ENCODE measurements at places on chromosomes 5 and 9.

DNA sequence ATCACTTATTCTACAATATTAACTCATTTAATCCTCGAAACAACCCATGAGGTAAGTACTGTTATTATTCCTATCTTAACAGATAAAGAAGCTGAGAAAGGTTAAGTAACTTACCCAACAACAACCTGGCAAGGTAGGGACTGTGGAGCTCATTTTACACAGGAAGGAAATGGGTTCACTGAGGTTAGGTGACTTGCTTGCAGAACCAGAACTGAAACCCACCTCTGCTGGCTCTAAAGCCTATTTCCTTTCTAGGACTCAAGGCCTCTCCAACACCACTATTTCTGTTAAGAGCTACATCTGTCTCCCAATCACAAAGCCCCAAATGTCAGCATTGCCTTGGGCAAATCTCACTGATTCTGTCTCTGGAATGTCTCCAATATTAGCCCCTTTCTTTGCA lies 38.9 kb upstream of the IFNK start:
- no peak for DNase-seq

DNA sequence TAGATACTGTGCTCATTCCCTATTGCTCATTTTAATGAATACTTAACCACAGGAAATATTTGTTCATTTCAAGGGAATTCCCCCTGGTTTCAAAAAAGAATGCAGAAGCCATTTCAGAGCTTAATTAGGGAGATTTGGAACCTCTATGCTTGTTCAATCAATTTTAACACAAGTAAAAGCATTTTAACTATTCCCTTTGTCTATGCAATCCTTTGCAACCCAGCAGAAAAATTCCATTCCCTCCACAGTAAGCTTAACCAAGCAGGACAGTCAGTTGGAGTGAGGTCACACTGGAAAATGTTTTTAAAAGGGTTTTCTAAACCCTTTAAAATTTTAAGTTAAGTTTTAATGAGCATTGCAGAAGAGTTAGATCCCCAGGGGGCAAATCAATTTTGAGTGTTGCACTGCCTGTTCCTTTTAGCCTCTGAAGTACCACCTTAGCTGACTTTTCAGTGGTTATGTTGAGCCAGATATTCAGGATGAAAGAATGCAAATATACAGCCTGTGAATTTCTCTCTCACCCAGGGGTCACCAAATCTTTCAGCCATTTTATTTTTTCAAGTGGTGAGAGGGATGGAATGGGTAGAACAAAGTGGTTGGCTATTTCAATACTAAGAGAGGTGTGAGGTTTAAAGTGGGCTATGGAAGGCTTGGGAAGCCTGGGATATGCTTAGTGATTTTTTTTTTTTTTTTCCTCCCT lies 356.2 kb upstream of the NUDT12 start:
- DNase-seq, result peak; percentile 1

DNA sequence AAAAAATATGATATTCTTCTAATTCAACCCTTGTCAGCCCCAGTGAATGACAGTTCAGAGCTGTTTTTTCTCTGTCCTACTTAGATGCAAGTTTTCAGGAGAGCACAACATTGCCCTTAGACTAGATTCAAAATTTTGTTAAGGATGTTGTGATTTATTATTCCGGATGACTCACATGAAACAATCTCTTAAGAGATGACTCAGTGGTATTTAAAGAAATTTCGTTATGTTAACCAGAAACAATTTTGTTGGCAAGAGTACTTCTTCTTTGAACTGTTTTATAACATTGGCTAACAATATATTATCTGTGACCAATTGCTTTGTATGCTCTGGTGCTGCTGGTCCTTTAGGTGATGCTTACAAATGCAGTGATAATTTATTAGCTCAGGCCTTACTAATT lies 132.0 kb downstream of the IZUMO3 start:
- peak; percentile 61 for DNase-seq

GRCh38 chr9:106945727-106946660 lies 83.0 kb downstream of the ZNF462 start:
- DNase-seq, result peak; percentile 94

- DNase-seq, result no peak
Observed at GRCh38 chr9:37931592-37931991, 27.7 kb upstream of the SLC25A51 start.

- no peak for DNase-seq
Observed at GRCh38 chr9:17425384-17425783, 153.5 kb upstream of the SH3GL2 start.

DNA sequence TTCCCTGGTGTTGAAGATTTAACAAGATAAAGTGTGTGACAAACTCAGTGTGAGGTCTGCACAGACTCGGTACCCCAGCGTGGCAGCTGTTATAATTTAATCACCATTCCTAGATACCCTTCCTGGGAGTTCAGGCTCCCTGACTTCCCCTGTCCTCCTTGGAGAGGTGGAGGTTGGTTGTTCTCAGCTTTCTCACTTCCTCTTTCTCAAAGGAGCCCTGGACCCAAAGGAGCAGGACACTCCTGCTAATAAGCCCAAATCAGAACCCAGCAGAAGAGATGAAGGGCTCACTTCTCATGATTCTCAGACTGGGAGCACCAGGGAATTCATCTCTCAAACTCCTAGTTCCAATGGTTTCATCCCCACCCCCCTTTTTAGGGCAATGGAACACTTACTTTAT lies 58.2 kb downstream of the GTF3C4 start:
- DNase-seq, result no peak

DNA sequence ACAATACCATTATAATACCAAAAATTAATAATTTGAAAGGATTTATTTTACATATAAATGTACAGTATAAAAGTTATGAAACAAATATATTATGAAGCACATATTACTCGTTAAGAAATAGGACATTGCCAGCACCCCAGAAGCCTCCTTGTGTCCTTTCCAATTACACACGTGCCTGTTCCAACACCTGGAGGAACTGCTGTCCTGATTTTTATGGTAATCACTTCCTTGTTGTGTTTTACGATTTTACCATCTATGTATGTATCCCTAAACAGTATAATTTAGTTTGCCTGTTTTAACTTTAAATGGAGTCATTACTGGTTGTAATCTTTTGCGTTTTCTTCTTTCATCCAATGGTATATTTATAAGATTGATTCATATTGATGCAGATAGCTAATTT lies 105.0 kb downstream of the CDC42SE2 start:
- no peak for DNase-seq

GRCh38 chr5:149618581-149619248 lies 37.4 kb downstream of the ARHGEF37 start:
- DNase-seq, result peak; percentile 72

DNA sequence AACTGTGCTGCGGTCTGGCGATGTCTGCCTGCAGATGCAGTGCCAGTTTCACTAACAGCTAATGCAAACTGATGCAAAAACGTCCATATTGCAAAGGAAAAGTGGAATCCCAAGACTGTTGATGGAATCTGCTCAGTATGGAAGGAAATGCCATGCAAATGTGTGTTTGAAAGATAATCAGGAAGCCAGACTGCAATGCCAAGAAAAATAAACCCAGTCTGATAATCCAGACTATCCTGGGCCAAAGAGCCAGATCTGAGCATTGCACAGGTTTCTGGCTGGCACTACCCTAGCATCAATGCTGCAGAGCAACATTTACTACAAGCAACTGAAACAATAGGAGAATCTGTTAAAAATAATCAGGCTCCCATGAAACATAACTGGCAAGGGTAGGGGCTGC lies 130.3 kb downstream of the FSTL4 start:
- no peak for DNase-seq

- no peak for DNase-seq
Observed at GRCh38 chr5:60207040-60207439, 313.5 kb upstream of the PDE4D start.

DNA sequence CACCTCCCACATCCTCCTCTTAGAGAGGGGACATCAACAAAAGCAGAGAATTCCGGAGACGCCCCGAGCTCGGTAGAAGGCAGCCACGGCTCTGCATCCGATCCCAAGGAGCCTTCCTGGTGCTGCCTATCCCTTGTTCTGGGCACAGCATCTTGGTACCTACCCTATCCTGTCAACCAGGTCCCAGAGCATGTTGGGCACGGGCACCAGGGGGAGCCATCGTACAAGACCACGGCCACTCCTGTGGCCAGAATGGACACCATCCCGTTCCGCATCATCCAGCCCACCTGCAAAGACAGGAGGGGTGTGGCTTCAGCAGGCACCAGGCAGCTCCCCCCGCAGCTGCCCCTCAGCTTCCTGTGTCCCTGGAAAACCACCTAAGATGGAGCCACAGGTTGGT lies 62.7 kb upstream of the ZNF354A start:
- no peak for DNase-seq

Measured in fibroblast of mammary gland (primary cell).